Right lobe of liver (tissue), 6 donors: ENCODE measurements at places on chromosomes 13 and 19.

DNA sequence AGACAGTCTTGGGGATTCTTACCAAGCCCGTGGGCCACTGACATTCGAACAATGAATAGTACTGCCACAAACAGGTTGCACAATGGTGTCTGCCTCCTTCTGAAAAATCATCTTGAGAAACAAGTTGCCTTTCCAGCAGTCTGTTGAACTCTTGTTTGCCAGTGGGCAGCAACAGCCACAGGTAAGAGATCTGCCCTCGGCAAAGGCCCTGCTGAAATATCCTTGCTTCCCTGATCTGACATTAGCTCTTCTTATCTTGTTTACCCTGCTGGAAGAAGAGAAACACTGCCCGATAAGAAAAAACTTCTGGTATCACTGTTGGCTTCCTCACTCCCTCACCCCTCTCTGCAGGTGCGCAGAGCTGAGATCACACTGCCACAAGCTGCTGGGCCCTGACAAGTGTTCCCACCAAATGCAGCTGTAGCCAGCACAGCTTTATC, 2.0 kb downstream of the DOCK9 start:
- no peaks in the 10 kb centered on the region for H3K4me1 ChIP-seq
- no peak overlapping the region for H3K4me3 ChIP-seq
- H3K36me3 ChIP-seq, result no peaks in the 10 kb centered on the region
- no peaks in the 10 kb centered on the region for H3K27me3 ChIP-seq
- DNase-seq, result no peak

DNA sequence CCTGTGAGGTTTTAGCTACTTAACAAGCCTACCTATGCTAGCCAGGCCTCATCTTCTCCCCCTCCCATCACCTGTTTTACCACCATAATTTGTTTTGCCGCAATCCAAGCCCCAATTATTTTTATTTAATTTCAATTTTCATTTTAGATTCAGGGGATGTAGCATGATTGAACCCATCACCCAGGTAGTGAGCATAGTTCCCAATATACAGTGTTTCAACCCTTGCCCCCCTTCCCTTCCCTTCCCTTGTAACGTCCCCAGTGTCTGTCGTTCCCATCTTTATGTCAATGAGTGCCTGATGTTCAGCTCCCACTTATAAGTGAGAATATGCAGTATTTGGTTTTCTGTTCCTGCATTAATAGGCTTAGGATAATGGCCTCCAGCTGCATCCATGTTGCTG, 885.0 kb downstream of the UQCRFS1 start:
- H3K4me1 ChIP-seq, result no peaks in the 10 kb centered on the region
- H3K27ac ChIP-seq, result no peak overlapping the region
- H3K27me3 ChIP-seq, result no peaks in the 10 kb centered on the region
- no peak for DNase-seq

- peaks cover 39% of the 10 kb centered on the region for H3K4me1 ChIP-seq
- H3K36me3 ChIP-seq, result peaks cover 4% of the 10 kb centered on the region
- no peak for DNase-seq
- no peak overlapping the region for H3K4me3 ChIP-seq
- H3K27ac ChIP-seq, result peak overlapping the region; percentile 62
Measured at GRCh38 chr19:18308051-18308947, 14.6 kb downstream of the LSM4 start.

DNA sequence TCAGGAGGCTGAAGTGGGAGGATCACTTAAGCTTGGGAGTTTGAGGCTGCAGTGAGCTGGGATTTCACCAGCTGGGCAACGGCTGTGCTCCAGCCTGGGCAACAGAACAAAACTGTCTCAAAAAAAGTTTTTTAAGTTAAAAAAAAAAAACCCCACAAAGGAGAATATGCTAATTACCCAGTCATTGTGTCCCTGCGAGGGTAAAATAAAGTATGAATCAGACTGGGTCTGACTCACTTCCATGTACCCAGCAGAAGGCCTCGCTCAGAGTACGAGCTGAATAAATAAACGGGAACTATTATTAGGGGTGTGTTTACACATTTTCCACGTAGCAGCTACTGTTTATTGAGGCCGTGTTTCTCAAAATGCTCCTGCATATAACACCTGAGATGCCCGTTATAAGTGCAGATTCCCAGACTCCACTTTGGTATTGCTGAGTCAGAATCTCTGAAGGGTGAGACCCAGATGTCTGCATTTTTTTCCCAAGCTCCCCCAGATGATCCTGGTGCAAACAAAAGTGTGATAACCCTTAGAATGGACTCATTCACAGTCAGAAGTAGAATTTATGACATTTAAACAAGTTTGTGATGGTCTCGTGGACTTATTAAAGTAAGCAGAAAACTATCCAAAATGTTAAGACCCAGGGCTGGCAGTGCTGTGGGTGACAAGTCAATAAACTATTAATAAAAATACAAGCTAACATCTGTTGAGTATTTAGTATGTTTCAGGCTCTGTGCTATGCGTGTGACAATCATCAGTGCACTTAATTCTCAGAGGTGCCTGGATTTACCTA, 28.2 kb downstream of the KCNC3 start:
- H3K27ac ChIP-seq, result no peak overlapping the region
- H3K4me1 ChIP-seq, result no peaks in the 10 kb centered on the region
- no peaks in the 10 kb centered on the region for H3K27me3 ChIP-seq
- no peak overlapping the region for H3K4me3 ChIP-seq
- no peaks in the 10 kb centered on the region for H3K36me3 ChIP-seq
- DNase-seq, result no peak

DNA sequence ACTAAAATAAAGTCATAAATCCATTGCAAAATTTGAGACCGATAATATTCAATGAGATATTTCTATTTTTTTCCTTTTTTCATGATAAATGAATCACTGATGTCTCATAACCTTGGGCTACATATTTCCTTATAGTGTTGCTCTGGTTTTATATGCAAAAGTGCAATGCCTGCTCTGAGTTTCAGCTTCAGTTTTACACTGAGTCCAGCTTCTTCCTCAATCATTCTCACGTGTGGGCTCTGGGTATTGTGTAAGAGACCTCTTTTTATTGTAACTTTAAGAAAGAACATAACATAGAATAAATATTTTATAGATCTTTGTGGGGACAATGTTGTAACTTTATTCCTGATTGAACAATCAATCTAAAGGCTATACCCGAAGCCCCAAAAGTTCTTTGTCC, 280.2 kb upstream of the EDNRB start:
- no peaks in the 10 kb centered on the region for H3K36me3 ChIP-seq
- H3K27ac ChIP-seq, result no peak overlapping the region
- no peaks in the 10 kb centered on the region for H3K27me3 ChIP-seq
- H3K4me1 ChIP-seq, result no peaks in the 10 kb centered on the region

DNA sequence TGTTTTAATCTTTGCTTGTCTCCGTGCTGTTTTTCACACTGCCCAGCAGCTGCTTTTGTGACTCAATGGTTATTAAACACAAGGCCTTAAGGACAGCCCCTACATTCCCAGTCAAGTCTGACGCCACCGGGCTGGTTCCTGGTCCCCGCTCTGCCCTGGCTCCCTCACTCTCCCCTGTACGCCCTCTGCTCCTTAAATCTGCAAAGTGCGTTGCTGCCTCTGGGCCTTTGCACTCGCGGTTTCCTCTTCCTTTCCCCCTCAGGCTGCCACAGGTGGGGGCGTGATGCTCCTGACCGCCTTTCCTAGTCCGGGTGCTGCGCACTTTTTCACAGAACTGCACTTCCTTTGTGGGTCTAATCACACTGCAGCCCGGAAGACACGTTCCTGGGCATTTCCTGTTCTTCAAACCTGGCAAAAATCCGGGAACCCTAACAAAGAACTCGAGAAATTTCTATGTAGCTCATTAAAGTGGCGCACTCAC, 25.6 kb downstream of the NOSIP start:
- peak overlapping the region; percentile 51 for H3K27ac ChIP-seq
- H3K4me3 ChIP-seq, result no peak overlapping the region
- H3K27me3 ChIP-seq, result no peaks in the 10 kb centered on the region
- H3K36me3 ChIP-seq, result peaks cover 28% of the 10 kb centered on the region
- peak; percentile 57 for DNase-seq

- H3K36me3 ChIP-seq, result no peaks in the 10 kb centered on the region
- H3K27ac ChIP-seq, result no peak overlapping the region
- H3K27me3 ChIP-seq, result peaks cover 29% of the 10 kb centered on the region
- no peak overlapping the region for H3K4me3 ChIP-seq
Measured at GRCh38 chr19:593505-593904, 3.8 kb downstream of the HCN2 start.

- no peaks in the 10 kb centered on the region for H3K27me3 ChIP-seq
- no peaks in the 10 kb centered on the region for H3K36me3 ChIP-seq
- no peak for DNase-seq
Measured at GRCh38 chr19:32570081-32570785, 10.8 kb upstream of the PDCD5 start.

DNA sequence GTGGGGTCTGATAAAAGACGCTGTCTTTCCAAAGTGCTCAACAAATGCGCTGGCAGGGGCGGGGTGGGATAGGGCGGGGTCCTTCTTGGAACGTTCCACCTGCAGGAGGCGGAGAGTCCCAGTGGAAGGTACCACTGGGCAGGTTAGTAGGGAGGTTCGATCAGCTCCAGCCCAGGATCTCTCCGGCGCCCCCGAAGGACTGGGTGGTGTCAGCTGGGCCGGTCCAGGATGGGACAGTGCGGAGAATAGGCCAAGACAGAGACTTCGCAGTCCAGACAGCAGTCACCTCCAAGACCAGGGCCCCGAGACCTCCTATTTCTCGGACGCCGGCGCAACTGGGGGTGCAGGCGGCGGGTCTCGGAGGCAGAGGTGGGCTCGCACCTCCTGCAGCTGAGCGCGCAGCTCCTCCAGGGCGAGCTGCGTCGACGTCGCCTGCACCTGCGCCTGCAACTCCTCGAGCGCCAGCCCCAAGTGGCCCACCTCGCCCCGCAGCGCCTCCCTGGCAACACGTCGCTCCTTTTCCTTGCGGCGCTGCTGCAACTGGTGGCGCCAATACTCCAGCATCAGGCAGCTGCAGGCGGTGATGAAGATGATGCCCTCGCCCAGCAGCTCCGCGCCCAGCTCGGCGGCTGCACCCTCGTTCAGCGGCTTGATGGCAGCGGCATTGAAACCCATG, 21.6 kb downstream of the VASP start:
- no peaks in the 10 kb centered on the region for H3K27me3 ChIP-seq
- H3K27ac ChIP-seq, result no peak overlapping the region
- peaks cover 14% of the 10 kb centered on the region for H3K36me3 ChIP-seq
- H3K4me1 ChIP-seq, result no peaks in the 10 kb centered on the region
- peak overlapping the region; percentile 31 for H3K4me3 ChIP-seq

GRCh38 chr19:57934820-57935665, at the start of gene ZNF418:
Gene ZNF418 (minus strand): TSS chr19:57935402. CDS start chr19:57933822, 1,580 bp downstream.
- no peaks in the 10 kb centered on the region for H3K4me1 ChIP-seq
- peak within 1 kb of the TSS; percentile 66 for H3K4me3 ChIP-seq
- no peak within 1 kb of the TSS for H3K27ac ChIP-seq
- DNase-seq, result peak; percentile 29

GRCh38 chr19:40360708-40361241, 12.3 kb downstream of the PLD3 start:
- H3K27me3 ChIP-seq, result no peaks in the 10 kb centered on the region
- no peaks in the 10 kb centered on the region for H3K4me1 ChIP-seq
- no peak overlapping the region for H3K27ac ChIP-seq
- no peak for DNase-seq
- H3K36me3 ChIP-seq, result no peaks in the 10 kb centered on the region

DNA sequence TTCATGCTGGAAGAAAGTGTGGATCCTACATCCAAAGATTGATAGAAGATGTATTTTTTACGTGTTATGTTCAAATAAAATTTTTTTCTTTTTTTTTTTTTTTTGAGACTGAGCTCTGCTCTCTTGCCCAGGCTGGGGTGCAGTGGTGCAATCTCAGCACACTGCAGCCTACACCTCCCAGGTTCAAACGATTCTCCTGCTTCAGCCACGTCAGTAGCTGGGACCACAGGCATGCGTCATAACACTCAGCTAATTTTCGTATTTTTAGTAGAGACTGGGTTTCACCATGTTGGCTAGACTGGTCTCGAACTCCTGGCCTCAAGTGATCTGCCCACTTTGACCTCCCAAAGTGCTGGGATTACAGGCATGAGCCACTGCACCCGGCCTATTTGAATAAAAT, 65.7 kb downstream of the KLF12 start:
- no peaks in the 10 kb centered on the region for H3K27me3 ChIP-seq
- no peak overlapping the region for H3K4me3 ChIP-seq
- H3K36me3 ChIP-seq, result no peaks in the 10 kb centered on the region
- no peaks in the 10 kb centered on the region for H3K4me1 ChIP-seq

DNA sequence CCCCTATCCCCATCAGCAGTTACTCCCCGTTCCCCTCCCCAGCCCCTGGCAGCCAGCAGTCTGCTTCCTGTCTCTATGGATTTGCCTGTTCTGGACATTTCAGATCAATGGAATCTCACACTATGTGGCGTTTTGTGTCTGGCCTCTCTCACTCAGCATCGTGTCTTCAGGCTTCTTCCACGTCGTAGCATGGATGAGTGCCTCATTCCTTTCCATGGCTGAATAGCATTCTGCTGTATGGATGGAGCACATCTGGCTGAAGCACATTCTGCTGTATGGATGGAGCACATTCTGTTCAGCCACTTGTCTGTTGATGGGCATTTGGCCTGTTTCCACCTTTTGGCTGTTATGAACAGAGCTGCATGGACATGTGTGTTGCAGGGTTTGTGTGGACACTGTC, 29.5 kb downstream of the CRTC1 start:
- DNase-seq, result no peak
- no peak overlapping the region for H3K27ac ChIP-seq
- no peak overlapping the region for H3K4me3 ChIP-seq

DNA sequence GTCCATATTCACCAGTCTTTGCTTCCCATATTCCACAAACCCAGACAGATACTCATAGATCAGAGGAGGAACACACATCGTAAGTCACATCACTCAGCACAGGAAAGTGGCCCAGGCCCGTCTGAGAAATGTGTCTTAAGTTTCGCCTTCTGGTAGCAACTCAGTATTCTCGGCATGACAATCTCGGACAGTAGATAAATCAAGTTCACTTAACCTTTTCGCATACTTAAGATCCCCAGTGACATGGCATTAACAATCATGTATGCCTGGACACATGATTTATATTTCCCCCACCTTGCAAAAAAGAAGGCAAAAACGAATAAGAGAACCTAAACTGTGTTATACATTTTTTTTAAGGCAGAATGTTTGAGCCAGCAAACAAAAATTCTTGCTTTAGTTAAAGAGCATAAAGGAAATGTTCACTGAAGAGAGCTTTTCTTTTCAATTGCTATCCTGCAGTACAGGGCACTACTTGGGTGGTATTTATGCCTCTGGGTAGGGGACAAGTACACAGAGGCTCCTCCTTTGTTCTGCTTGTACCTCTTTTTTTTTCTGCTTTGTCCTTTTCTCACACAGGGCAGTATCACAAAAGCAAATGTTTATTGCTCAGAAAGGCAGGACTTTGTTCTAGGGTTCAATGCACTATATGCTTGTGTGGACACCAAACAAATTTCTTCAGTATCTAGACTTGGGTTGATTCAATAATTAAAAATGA, 360.6 kb downstream of the TDRD3 start:
- no peak overlapping the region for H3K4me3 ChIP-seq
- no peak overlapping the region for H3K27ac ChIP-seq
- DNase-seq, result no peak
- H3K27me3 ChIP-seq, result no peaks in the 10 kb centered on the region
- no peaks in the 10 kb centered on the region for H3K4me1 ChIP-seq

- no peak overlapping the region for H3K27ac ChIP-seq
- H3K4me1 ChIP-seq, result no peaks in the 10 kb centered on the region
- H3K27me3 ChIP-seq, result no peaks in the 10 kb centered on the region
Measured at GRCh38 chr19:41175801-41176777, 16.9 kb upstream of the CYP2S1 start.

GRCh38 chr19:51821921-51822320, 27.0 kb downstream of the FPR3 start:
- no peaks in the 10 kb centered on the region for H3K4me1 ChIP-seq
- no peak overlapping the region for H3K4me3 ChIP-seq
- DNase-seq, result no peak
- H3K27me3 ChIP-seq, result no peaks in the 10 kb centered on the region

- peak overlapping the region; percentile 87 for H3K27ac ChIP-seq
- no peaks in the 10 kb centered on the region for H3K36me3 ChIP-seq
- DNase-seq, result no peak
- peak overlapping the region; percentile 29 for H3K4me3 ChIP-seq
Measured at GRCh38 chr19:13022111-13022858, 27.0 kb downstream of the NFIX start.
